Muscle of leg (tissue), 16 donors: ENCODE measurements at places on chromosomes 3 and 15. TPM values are rescaled to one million over a fixed set of nuclear protein-coding genes. Genes with fewer than 3 reads are reported as not detected.

The LIPC gene
- 0.44 TPM for total RNA-seq

The GP5 gene
- 0.35 TPM for total RNA-seq

The LRRC34 gene
- 4.3 TPM for total RNA-seq

The WNT7A gene
- total RNA-seq, result under 0.01 TPM

The AHSG gene
- total RNA-seq, result 0.75 TPM

The KNG1 gene
- 0.13 TPM for total RNA-seq

The SPATA12 gene
- 0.04 TPM for total RNA-seq

The SLC12A1 gene
- total RNA-seq, result not detected

The DLEC1 gene
- total RNA-seq, result 0.22 TPM

The SAMD7 gene
- not detected for total RNA-seq

The SLC27A2 gene
- total RNA-seq, result 0.18 TPM

The PODXL2 gene
- 5.8 TPM for total RNA-seq

The CCDC54 gene
- not detected for total RNA-seq

The NUTM1 gene
- not detected for total RNA-seq

The TTLL13 gene
- total RNA-seq, result 0.09 TPM

The ANKRD34C gene
- total RNA-seq, result under 0.01 TPM

The SI gene
- not detected for total RNA-seq

The CFAP20DC gene
- 1.5 TPM for total RNA-seq

The CHRNA5 gene
- 0.71 TPM for total RNA-seq
